ENCODE measurements at places on chromosomes 16 and 17. TPM values are rescaled to one million over a fixed set of nuclear protein-coding genes. Genes with fewer than 3 reads are reported as not detected.

Gene TOP2A
- total RNA-seq = 148 TPM

Gene SCGB1C2
- total RNA-seq = not detected

Gene HOXB2
- 8.1 TPM for total RNA-seq

Gene KIFC3
- 41.0 TPM for total RNA-seq

Gene ZSCAN10
- not detected for total RNA-seq

Gene AGRP
- not detected for total RNA-seq

Gene RNF222
- total RNA-seq = not detected

Gene ADORA2B
- 10.7 TPM for total RNA-seq

Gene NLRC5
- 18.0 TPM for total RNA-seq

Gene KRT40
- total RNA-seq = not detected

Gene ACSM5
- total RNA-seq = not detected

Gene IL34
- total RNA-seq = 0.14 TPM

Gene NXPH3
- 0.53 TPM for total RNA-seq

Gene CCL2
- total RNA-seq = 95.8 TPM
